ENCODE measurements at places on chromosomes 6 and 20.

GRCh38 chr6:14072084-14072483 lies 45.5 kb upstream of the CD83 start:
- DNase-seq, result no peak

- no peak for DNase-seq
Observed at GRCh38 chr6:118755941-118756646, 104.7 kb upstream of the CEP85L start.

- DNase-seq, result peak; percentile 88
Observed at GRCh38 chr20:63653041-63653973, at the start of gene STMN3. Gene STMN3, minus strand, starts transcription at chr20:63653424. Its CDS starts 79 bp downstream, at chr20:63653345.

DNA sequence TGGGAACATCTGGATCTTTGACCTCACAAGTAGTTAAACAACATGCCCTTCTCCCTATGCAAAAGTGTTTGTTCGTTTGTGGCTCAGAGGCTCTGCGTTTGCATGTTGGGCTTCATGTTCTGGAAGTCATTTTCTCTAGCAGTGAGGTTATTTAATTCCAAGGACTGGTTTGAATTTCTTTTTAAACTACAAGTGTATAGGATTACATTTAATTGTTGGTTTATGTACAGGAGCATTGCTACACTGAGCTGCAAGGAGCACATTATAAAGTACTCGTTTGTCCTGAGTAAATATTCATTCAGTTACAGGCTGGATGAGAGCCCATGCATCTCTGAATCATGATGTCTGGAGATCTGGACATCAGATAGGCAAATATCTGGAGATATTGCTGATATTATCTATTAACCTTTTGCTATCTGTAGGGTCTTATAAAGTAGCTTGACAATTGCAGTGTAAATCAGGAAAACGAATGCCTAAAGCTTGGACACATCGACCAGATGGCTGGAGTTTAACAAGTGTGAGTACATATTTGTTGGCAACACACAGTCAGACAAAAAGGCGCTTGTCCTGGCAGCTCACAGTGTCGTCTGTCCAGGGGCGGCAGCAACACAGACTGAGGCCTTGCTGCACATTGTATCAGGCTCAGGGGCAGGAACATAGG lies 84.6 kb downstream of the PDE7B start:
- DNase-seq, result no peak

DNA sequence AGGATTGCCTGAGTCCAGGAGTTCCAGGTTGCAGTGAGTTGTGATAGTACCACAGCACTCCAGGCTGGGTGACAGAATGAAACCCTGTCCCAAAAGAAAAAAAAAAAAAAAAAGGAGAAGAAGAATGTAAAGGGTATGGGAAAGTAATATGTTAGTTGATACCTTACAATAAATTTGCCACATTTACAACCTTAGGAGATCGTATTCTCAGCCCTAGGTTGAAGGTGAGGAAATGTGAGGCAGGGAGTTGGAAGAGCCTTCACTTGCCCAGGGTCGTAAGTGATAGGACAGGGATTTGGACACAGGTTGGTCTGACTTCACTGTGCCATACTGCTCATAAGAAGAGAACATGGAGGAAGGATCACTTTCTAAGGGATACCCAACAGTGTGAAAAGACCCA lies 68.6 kb downstream of the BMP6 start:
- DNase-seq, result no peak

- DNase-seq, result no peak
Observed at GRCh38 chr20:3813848-3814581, 6.3 kb upstream of the AP5S1 start.

GRCh38 chr6:158737710-158738615 lies 81.2 kb downstream of the EZR start:
- DNase-seq, result no peak

- DNase-seq, result no peak
Observed at GRCh38 chr20:53870426-53871315, 199.7 kb downstream of the BCAS1 start.

GRCh38 chr20:3167738-3168078 lies 5.6 kb downstream of the LZTS3 start:
- DNase-seq, result no peak

GRCh38 chr20:391041-391711 lies 10.6 kb downstream of the TRIB3 start:
- no peak for DNase-seq

DNA sequence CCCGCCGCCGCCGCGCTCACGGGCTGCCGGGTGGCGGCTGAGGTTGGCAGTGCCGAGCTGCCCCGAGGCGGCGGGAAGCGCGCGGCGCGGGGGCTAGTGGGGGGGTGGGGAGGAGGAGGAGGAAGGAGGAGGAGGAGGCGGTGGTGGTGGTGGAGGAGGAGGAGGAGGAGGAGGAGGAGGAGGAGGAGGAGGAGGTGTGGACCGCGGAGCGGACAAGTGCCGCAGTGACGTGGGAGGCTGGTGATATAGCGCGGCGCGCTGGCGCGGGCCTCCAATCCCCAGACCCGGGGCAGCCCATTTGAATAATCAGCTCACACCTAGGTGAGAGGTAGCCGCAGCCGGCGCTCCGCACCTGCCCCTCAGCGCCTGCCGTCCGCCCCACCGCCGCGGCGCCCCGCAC lies at the start of gene FOXA2:
Gene FOXA2 (minus strand): TSS at position 51 of the 400 bp plus-strand sequence. CDS start 294 bp downstream, outside the sequence.
- no peak for DNase-seq

DNA sequence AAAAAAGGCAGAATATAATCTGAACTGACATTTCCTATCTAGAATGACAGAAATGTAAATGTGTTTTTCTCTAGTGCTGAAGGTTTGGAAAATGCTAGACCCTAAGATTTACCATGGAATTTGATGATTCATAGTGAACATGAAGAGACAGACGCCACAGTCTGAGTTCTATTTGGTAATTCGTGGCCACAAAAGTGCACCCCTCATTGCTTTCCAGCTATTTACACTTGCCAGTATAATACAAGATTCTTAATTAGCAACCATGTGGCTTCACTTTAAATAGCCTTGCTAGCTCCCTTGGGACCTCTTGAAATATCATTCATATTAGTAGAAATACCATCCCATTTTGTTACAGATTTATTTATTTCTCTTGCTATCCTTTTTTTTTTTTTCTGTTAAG lies 636.8 kb downstream of the PRKN start:
- no peak for DNase-seq

GRCh38 chr6:107819964-107820337 lies 4.2 kb downstream of the SCML4 start:
- DNase-seq, result no peak

DNA sequence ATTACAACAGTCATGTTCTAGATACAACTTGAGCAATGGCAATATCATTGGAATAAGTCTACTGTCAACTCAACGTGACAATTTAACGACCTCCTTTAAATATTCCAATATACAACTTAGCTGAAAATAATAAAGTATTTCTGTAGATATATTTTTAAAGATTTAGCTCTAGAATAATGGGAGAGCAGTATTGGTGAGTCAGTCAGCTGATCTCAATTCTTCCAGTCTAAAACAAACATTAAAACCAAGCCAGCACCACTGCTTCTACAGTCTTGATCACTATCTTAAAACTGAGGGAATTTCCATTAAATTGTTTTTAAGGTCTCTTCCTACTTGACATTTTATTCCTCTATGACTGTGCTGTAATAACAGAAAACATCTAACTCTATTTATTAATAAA lies 38.2 kb downstream of the NOL7 start:
- DNase-seq, result no peak

GRCh38 chr6:155201461-155202226 lies 62.2 kb upstream of the CLDN20 start:
- DNase-seq, result no peak

GRCh38 chr20:19508449-19508848 lies 249.6 kb upstream of the RIN2 start:
- DNase-seq, result no peak

DNA sequence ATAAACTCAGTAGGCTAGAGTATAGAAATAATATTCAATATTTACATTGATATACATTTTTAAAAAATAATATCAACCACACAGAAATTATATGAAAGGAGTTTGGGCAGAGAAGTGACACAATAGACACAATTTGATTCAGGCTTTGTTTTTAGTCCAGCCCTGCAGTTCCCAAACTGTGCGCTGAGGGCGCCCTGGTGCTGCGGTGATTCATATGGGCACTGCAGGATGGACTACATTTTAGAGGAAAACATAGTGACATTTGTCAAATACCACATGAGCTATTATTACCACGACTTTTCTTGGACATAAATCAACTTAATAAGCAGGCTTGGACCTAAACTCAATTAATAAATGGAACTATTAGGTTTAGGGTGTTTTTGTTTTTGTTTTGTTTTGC lies 364.3 kb upstream of the ID4 start:
- peak; percentile 5 for DNase-seq

- no peak for DNase-seq
Observed at GRCh38 chr6:53556986-53557715, 12.2 kb upstream of the GCLC start.
